ENCODE measurements at places on chromosomes 7 and 10.

GRCh38 chr7:17159500-17160037 lies 138.9 kb upstream of the AHR start:
- DNase-seq, result no peak

DNA sequence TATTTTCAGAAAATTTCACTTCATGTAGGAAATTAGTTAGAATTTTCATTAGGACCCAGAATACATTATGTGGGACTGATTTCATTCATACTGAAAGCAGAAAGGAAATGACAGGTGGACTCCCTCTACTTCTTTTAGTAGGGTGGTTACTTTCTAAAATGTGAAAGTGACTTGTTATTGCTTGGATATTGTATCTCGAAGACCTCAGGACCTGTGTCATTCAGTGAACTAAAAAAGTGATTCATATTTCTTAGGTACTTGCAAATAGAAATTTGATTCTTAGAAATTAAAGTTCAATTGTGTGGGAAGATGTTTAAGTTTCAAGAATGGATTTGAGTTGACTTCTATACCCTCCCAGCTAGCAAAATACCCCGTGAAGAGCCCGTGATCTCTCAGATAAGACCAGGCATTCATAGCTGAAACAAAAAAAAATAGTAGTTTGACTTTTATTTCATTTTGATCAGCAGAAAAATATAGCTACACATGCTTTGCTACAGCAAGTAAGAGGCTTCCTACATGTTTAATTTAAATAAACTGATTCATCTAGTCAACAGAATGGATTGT lies 1037.1 kb downstream of the GATA3 start:
- no peak for DNase-seq

- DNase-seq, result no peak
Observed at GRCh38 chr10:89706011-89706410, 4.6 kb downstream of the KIF20B start.

GRCh38 chr7:33946094-33946699 lies 40.9 kb downstream of the BMPER start:
- DNase-seq, result no peak

DNA sequence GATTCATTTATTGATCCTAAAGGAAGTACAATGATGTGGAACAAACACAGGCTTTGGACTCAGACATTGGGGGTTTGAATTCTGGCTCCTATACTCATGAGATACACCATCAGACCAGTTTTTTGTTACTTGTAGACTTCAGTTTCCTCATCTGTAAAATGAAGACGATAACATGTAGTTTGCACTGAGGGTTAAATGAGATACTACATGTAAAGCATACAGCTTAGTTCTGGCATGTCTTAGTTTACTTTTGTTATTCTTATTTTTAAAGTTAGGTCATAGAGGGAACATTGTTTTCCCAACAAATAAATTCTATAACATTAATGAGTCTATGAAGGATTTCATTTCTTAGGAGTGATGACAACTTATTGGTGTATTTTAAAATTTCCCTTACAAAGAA lies 183.5 kb upstream of the FAM3C start:
- DNase-seq, result no peak

- no peak for DNase-seq
Observed at GRCh38 chr10:16481052-16481728, 40.5 kb downstream of the C1QL3 start.

DNA sequence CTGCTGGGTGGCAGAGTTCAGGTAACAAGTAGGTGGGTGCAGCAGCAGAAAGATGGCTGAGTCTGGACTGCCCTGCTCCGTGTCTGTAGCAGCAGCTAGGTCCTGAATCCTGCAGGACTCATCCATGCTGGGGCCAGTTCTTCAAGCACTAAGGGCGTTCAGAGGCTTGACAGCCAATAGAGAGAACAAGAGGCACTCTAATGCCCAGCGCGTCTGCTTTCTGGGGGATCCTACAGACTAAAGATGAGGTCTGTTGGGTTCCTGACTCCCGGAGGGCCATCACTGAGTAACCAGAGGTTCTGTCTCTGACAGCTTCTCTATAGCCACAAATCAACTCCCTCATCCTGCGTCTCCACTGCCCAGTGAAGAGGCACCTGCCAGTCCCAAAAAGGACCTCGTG lies 125.5 kb downstream of the PTPN20 start:
- no peak for DNase-seq

DNA sequence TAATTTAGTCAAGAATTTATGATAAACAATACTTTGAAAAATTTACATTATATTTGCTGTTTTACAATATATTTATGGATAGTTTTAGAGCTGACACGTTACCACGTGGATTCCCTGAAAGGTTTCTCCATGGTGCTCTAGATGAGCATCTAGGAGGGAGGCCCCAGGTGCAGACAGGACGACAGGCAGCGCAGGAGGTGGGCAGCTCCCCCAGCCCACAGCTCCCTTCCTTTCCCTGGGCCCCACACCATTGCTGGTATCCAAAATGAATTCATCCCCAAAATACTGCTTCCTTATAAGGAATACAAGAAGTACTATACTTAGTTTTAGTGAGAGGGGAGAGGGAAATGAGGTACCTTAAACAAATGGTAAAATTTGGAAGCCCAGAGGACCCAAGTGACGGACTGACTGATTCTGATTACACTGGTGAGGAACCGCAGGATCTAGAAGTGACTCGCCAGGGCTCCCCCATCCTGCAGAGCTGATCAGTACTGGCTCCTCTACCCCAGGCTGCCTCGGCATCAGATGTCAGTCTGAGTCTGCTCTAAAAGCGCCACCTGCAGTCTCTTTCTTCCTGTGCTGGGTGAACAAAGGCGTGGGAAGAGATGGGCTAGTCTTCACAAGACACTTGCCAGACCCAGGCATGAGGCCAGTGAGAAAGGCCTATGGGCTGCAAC lies 89.2 kb downstream of the DLG5 start:
- no peak for DNase-seq

- no peak for DNase-seq
Observed at GRCh38 chr10:11224321-11224720, 206.6 kb downstream of the CELF2 start.

GRCh38 chr7:1432411-1433082 lies 26.7 kb downstream of the MICALL2 start:
- DNase-seq, result peak; percentile 58
